AG09319 (cell line): ENCODE measurements at places on chromosomes 3 and 15.
A peak's percentile ranks its signal among the peaks of the same experiment; 100 is the strongest.

DNA sequence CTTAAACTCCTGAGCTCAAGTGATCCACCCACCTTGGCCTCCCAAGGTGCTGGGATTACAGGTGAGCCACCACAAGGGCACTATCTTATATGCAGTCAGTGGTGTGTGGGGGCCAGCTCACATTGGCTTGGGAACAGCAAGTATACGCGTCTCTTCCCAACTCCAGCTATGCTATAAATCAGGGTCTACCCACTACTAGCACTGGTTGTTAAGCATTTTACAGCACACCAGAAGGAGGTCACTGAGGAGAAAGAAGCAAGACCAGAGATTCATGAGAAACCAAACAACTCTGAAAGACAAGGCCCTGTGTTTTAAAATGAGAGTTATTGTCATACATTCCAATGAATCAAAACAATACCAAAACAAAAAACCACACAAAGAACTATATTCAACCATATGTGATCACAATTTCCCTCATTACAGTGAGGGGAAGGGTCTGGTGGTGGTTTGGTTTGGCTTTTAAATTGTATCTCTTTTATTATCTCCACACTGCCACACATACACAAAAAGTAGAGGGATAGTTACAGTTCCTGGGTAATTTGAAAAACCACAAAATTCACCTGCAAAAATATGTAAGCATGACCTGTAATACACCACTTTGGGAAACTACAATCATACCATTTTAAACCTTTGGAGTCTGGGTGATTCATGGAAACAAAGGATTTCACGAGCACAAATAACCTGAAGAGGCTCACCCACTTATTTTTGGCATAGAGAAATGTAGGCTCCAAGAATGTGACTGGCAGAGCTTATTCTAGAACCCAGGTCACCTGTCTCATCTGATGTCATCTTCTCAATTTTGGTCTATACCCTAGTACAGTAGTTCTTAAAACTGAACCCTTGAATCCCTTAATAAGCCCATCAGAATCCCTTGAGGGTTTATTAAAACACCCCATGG is 5.2 kb downstream of the MAGI1 start:
- no peak for DNase-seq

GRCh38 chr3:119551598-119551997 is 7.8 kb downstream of the CD80 start:
- DNase-seq = no peak

- no peak for DNase-seq
Measured at GRCh38 chr3:161423911-161424522, 52.7 kb upstream of the SPTSSB start.

DNA sequence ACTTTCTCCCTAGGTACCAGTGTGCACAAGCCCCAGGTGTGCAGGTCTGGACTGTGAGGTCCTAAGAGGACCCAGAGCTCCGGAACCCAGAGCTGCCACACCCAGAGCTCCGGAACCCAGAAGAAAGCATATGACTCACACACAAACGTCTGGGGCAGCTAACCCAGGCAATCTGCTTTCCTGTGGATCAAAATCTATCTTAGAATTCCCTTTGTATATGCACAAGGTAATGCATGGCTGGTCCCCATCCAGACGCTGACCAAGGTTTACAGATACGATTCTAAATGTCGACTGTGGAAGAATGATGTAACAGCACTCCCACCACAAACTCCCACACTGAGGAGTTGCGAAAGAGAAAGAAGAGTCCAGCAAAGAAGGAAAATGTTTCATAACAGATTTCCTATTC is 15.7 kb downstream of the KCNMB2 start:
- peak; percentile 0 for DNase-seq

- no peak for DNase-seq
Measured at GRCh38 chr3:149356044-149356592, 21.3 kb downstream of the TM4SF1 start.
